ENCODE measurements at places on chromosomes 1 and 21.

DNA sequence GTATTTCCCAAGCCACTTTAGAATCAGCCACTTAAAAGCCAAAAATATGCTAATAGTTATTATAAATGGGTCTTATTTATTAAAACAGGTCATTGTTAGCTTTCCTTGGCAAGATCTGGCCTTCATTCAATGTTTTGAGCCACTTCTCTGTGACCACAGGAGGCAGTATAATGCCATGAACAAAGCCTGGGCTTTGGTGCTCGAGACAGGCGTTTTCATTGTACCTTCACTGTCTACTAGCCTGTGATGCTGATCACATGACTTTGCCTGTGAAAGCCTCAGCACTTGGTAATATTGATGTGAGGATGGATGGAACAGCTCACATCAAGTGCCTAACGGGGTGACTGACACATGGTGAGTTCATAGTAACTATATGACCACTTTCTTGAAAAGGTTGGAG is 217.0 kb downstream of the RWDD3 start:
- no peak for DNase-seq

DNA sequence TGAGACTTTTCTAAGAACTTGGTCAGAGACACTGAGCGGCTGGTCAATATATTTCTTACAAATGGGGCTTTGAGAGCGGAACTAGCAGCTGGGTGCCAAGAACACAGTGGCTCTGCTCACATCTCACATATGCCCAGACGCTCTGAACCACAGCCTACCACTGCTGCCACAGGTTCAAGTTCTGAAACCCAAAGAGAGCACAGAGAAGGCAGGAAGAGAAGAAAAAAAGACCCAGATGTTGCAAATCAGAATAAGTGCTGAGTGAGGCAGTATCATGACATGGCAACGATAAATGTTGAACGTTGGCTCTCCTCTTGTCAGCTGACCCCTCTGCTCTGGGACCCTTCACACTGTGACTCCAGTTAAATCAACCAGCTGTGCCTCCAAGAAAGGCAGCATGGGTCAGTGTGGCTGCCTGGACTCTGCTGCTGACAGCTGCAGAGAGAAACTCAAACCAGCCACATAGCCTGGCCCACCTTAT is 26.4 kb downstream of the HIVEP3 start:
- DNase-seq = no peak

GRCh38 chr1:229950908-229951307 is 116.1 kb upstream of the GALNT2 start:
- no peak for DNase-seq

DNA sequence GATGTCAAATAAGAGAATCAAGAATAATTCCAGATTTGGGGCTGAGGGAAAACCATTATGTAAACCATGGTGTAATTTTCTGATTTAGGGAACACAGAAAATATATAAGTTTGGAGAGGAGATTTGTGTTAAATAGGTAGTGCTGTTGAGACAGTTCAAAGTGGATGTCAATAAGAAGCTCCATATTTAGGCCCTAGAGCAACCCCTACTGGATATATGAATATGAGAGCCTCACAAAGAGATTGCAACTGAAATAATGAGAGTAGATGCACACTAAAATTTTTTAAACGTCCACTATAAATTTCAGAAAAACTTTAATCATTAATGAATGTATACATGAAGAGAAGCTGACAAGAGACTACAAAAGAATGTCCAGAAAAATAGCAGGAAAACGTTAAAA is 1447.8 kb upstream of the PRMT6 start:
- DNase-seq = no peak

DNA sequence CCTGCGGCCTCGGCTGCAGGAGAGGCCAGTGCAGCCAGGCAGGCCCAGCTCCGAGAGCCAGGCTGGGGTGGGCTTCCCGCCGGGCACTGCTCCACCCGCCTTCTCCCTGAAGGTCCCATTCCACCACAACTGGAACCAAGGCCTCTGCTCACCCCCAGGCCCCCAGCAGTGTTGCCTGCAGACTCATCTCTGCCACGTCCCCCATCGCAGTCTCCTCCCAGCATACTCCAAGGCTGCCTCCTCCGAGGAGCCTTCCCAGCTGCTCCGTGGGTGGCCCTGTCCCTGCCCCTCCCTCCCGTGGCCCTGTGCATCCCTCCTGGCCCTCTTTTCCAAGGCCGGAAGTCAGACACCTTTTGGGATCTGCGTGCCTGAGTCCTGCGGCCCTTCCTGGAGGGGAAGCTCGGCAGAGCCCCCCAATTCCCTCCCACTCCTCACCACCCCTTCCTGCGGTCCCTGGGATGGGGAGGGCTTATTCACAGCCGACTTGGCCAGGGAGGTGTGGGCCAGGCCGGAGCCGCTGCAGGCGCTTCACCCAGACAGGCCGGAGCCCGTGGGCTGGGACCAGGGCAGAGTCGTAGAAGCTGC is 47.6 kb downstream of the SLX9 start:
- DNase-seq = peak; percentile 71

DNA sequence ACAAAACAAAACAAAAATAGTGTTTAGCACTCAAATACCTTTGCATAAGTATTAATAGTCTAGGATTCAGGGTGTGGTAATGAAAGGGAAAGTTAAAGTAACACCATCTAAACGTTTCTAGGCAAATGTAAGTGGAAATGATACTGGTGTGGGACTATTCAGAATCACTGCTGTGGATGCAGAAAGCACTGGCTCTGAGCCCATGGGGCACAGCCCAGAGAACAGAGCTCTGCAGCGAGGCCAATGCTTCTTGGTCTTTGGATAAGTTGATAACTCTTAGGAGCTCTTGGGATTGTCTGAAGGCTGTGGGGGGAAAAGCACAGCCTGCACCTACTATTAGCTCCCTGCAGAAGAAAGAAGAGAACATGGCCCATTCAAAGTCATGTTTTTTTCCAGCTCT is 21.4 kb upstream of the DNM3 start:
- DNase-seq = no peak

DNA sequence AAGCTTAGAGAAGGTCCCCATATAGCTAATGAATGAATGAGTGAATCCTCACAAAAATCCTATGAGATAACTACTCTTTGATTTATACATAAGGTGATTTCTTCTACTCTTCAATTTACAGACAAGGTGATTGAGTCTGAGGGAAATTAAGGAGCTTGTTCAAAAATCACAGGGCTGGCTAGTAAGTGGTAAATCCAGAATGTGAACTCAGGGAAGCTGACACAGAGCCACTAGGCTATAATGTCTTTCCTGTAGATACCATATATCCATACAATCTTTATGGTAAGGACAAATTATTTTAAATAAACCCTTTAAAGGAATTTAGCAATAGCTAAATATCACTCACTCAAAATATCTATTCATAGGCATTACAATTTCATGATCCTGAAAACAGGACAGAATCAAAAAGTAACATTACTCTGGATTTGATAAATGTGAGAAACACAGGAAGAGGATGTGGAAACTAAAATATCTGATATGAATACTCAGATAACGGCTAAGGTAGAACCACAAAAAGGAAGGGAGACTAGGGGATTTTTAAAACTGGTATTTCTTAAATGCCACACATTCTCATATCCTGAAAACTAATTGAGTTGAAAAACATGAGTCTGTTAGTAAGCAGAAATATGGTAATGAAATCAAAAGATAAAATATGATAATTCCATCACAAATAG is 108.2 kb downstream of the NBPF12 start:
- no peak for DNase-seq

Data from aorta (tissue), 5 donors.